ENCODE measurements at places on chromosomes 4 and X.

DNA sequence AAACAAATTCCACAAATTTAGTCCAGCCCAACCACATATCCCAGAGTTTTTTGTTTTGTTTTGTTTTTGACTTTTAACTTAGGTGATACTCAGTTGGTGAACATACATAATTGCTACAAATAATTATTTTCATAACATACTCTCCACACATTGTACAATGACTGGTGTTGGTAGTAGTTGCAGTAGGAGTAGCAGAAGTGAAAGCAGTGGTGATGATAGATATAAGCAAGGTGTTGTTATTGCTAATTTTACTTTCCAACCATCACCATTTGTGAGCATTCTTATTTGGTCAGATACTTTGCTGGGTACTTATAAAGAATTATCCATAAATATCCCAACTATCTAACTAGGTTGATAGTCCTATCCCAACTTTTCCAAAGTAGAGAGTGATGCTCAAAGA, 47.3 kb downstream of the ARHGAP24 start:
- no peak overlapping the region for H3K27ac ChIP-seq
- H3K36me3 ChIP-seq: no peaks in the 10 kb centered on the region
- DNase-seq: no peak
- no peaks in the 10 kb centered on the region for H3K27me3 ChIP-seq
- no peaks in the 10 kb centered on the region for H3K4me1 ChIP-seq

DNA sequence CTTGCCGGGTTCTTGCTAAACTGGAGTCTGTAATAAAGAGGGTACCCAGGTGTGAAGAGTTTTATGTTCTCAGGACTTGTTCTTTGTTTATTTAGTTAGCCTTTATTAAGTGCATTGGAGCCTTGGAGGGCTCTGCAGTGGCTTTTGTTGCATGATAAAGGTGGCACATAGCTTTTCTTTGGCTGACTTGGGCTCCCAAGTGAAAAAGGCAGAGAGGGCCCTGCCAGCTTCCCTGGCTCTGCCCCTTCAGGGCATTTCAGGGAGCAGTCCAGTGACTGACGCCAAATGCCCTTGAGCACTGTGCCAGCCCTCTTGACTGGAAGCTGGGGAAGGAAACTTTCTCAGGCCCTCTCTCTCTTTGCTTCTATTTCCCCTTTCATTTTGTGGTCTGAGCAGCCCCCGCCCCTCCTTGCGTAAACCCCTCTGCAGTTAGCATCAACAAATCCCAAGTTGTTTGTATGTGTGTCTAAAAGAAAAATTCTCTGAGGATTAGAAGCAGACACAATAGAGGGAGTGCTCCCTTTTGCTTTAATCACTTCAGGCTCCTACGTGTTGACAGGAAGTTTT, 152.2 kb downstream of the NHS start:
- no peaks in the 10 kb centered on the region for H3K36me3 ChIP-seq
- no peak overlapping the region for H3K27ac ChIP-seq
- no peak overlapping the region for H3K4me3 ChIP-seq
- H3K4me1 ChIP-seq: peaks cover 6% of the 10 kb centered on the region
- DNase-seq: no peak
- H3K27me3 ChIP-seq: peaks cover 38% of the 10 kb centered on the region

DNA sequence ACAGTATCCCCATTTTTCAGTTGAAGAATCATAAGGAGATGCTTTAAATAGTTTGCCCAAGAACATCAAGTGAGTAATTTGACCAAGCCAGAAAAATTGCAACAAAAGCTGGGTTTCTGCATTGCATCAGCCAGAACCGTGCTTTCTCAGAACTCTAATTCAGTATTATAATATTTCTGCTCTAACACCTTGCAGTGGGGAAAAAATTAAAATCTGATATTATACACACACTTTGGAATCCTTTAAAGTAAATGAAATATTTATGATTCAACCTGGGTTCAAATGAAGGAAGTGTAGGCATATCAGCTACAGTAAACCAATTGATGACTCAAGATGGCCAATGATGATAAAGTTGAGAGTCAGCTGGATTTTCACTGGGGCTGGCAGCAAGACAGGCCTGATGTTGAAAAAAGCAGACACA, 387.6 kb upstream of the ZFP42 start:
- H3K4me1 ChIP-seq: no peaks in the 10 kb centered on the region
- DNase-seq: no peak
- H3K4me3 ChIP-seq: no peak overlapping the region
- H3K36me3 ChIP-seq: peaks cover 1% of the 10 kb centered on the region

GRCh38 chr4:132540797-132541196, 608.3 kb upstream of the PCDH10 start:
- H3K27me3 ChIP-seq: no peaks in the 10 kb centered on the region
- no peak overlapping the region for H3K27ac ChIP-seq
- H3K4me1 ChIP-seq: no peaks in the 10 kb centered on the region
- no peak overlapping the region for H3K4me3 ChIP-seq
